NB4 (cell line): ENCODE measurements at places on chromosomes 3 and 15.
A peak's percentile ranks its signal among the peaks of the same experiment; 100 is the strongest.

GRCh38 chr3:38022896-38023709, 6.3 kb downstream of the PLCD1 start:
- DNase-seq, result no peak

DNA sequence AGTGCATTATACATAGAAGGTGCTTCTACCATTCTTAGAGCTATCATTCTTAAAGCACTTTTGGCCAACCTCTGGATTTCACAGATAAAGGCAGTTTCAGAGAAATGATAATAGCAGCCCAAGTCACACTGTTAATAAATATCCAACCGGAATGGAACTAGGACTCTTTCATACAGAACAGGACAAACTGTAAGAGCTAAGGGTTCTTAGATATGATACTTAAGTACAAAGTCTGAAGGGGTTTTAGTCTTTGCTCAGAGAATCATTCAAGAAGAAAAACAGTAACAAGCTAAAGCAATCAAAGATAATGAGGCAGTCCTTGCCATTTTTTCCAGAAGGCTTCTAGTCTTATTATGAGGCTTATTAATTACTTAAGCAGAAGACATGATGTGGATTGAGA, 239.0 kb downstream of the ERC2 start:
- DNase-seq, result no peak

GRCh38 chr3:127589600-127590281, 792 bp downstream of the TPRA1 start:
- DNase-seq, result peak; percentile 29

DNA sequence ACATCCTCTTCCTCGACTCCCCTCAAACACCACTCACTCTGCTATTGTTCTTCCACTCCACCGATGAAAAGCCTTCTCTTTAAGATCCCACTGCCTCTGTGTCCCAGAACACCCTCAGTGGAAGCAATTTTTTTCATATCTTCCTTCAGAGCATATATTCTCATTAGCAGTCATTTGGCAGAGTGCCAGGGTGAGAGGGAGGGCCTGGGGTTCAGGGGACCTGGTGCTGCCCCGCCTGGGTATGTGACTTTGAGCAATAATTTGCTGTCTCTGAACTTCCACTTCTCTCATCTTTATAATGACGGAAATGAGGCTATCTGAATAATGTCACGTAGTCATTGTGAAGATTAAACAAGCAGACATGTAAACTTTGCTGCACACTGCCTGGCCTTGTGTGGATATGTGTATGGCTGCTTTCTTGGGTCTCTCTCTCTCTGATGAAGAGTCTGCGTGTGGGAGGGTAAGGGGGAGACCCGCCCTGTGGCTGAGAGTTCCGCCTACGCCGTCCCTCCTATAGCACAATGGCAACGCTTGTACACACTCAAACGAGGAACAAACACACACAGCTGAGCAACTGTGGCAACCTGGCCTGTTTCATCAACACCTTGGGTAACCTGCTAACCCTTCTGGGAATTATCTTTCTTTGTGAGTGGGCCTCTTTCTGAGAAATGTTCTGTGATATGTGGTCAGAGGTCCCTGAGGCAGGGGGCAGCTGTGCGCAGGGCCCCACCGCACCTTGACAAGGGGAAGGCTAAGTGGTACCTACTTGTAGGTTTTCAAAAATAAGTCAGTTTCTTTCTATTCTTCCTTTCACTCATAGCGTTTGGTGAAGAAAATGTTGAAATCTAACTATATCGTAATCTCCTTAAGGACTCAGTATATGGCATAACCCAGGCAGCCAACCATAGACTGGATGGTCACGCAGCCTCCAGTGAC, 369.8 kb downstream of the SV2B start:
- DNase-seq, result peak; percentile 46

- peak; percentile 78 for DNase-seq
These were observed at the start of gene RAB6B for GRCh38 chr3:133895208-133896001. RAB6B (minus strand) TSS chr3:133895882; CDS start chr3:133895466, 416 bp downstream.

DNA sequence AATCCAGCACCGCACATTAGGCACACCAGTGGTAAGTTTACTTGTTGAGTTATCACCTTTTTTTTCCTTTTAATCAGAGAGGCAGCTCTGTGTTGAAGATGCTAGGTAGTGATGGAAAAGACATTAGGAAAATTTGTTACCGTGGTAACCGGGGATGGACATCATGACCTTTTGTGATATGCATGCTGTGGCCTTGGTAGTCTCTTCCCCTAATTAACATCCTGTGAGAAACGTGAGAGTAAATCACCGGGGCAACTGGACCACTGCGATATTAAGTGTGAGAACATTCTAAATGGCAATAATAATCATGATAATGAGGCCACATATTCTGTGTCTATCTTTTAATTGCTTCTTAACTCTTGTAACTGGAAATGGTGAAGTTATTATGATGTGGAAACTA, 362.0 kb downstream of the CACNA2D3 start:
- no peak for DNase-seq

- no peak for DNase-seq
These were observed 29.5 kb downstream of the EFCC1 start for GRCh38 chr3:129030611-129031010.

- no peak for DNase-seq
These were observed 8.5 kb downstream of the WDR53 start for GRCh38 chr3:196559826-196560225.

- DNase-seq, result no peak
These were observed 13.8 kb downstream of the TLNRD1 start for GRCh38 chr15:81014446-81015093.

DNA sequence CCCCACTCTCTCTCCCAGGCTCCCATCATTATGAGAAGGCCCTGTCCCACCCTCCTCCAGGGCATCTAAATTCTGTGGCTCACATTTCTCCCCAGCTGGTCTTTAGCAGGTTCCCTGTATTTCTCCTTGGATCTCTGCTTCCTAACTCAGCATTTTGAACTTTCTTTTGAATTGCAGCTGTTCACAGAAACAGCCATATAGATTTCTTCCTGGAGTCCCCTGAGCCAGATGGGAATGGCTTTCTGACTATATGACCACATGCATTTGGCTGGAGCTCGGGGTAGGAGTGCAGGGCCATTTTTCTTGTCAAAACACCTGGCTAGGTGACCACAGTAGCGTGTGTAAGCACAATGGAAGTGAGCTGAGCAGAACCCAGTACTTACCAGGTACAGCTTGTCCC, 22.0 kb downstream of the RBP2 start:
- no peak for DNase-seq

DNA sequence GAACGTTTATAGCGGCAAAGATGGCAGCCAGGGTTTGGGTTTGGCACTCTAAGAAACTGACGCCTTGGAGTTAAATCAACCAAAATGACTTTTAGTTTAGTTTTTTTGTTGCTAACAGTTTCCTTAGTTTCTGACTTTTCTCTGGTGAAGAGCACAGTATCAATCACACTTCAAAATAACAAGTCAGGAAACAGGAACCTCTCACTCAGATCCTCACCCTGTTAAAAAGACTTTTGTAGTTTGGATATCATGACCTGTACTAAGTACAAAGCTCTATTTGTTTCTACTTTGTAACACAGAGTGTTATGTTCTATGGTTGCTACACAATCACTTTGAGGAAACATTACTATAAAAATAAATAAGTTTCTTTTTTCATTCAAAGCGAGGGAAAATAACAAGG, 51.1 kb downstream of the ATP10A start:
- no peak for DNase-seq
